ENCODE measurements at places on chromosomes 11 and 22. TPM values are rescaled to one million over a fixed set of nuclear protein-coding genes. Genes with fewer than 3 reads are reported as not detected.

The RASSF10 gene
- 11.3 TPM for total RNA-seq

The PRODH gene
- total RNA-seq = 4.5 TPM

The TMPRSS13 gene
- 29.9 TPM for total RNA-seq

The MYOD1 gene
- total RNA-seq = not detected

The MPST gene
- 78.0 TPM for total RNA-seq

The OOSP4A gene
- total RNA-seq = not detected

The HBG1 gene
- not detected for total RNA-seq

The MS4A4A gene
- total RNA-seq = 0.24 TPM

The ADAMTS8 gene
- total RNA-seq = 0.56 TPM

The MMP3 gene
- total RNA-seq = 0.56 TPM

- no peak for ATAC-seq
These were observed 47.2 kb upstream of the CEP295 start for GRCh38 chr11:93614173-93614722.

- ATAC-seq = no peak
These were observed 200.3 kb downstream of the MYO18B start for GRCh38 chr22:25942115-25942855.

GRCh38 chr11:118133816-118134215, 18.8 kb downstream of the SCN4B start:
- ATAC-seq = no peak

GRCh38 chr11:128716661-128717210, 22.9 kb downstream of the FLI1 start:
- peak; percentile 15 for ATAC-seq

GRCh38 chr11:81005595-81005994, 1564.8 kb upstream of the TENM4 start:
- peak; percentile 77 for ATAC-seq

DNA sequence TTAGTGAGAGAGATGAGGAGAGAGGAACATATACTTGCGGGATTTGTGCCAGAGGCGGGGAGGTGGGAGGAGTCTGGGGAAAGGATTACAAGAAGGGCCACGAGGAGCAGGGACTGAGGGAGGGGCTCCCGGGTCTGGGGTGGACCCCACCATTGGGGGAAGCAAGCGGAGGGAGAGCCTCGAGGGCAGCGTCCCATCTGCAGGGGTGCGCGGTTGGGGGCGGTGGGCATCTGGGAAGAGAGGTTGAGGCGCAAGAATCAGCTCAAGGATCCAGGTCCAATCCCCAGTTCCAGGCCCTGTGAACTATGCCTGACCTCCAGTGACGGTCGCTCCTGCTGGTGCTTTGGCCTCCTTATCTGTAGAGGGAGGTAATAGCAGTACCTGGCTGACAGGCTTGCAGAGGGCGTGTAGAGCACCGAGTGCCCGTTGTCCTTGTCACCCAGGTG, 38.0 kb downstream of the ADAMTS15 start:
- ATAC-seq = no peak

DNA sequence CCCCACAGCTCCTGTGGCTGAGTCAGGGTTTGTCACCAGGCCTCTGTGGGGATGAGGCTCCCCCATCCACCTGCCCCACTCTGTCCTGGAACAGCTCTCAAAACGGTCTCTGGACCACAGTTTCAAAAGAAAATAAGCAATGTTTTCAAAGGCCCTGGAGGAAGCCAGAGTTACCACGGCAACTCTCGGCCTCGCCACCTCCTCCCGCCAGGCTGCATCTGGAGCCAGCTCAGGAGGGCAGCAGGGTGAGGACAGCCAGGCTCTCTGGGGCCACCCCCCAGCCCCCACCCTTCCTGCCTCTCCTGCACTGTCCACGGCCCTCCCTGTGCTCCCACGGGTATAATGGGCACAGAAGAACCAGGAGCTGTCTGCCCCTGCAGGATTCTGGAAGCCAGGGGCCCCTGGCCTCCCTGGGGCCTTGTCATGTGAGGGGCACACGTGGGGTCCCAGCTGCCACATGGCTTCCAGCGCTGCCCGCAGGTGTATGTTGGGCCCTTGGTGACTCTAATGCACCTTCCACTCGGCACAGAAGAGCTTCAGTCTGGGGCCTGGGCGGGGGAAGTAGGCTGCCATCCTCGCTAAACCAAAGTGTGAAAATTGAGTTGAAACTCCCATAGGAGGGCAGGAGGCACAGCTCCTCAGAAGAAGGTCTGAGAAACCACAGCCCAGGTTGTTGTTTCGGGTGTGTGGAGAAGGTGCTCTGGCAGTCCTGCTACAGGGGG, 10.3 kb downstream of the CD81 start:
- no peak for ATAC-seq

- no peak for ATAC-seq
These were observed 814.0 kb downstream of the BRD1 start for GRCh38 chr22:49013707-49014106.

GRCh38 chr11:109926941-109927340, 166.3 kb upstream of the ZC3H12C start:
- no peak for ATAC-seq

- peak; percentile 27 for ATAC-seq
These were observed 135.0 kb downstream of the CSNK2A3 start for GRCh38 chr11:11217929-11218628.

- no peak for ATAC-seq
These were observed 28.1 kb upstream of the NXPE4 start for GRCh38 chr11:114623720-114624119.

DNA sequence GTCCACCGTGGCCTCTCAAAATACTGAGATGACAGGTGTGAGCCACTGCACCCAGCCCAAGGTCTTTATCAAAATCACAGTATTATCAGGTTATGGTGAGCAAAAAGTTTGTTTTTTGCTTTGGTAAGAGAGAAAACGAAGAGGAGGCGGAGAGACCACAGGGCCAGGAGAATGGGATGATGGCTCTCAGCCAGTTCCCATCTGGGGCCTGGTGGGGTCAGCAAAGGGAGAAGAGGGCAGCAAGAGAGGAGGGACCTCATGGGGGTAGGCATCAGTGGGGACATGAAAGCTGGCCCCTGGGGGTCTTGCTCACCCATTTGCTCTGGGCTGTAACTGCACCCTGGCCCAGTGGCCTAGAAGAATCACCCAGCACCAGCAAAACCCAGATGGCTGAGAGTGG, 190.2 kb downstream of the SHANK2 start:
- no peak for ATAC-seq

DNA sequence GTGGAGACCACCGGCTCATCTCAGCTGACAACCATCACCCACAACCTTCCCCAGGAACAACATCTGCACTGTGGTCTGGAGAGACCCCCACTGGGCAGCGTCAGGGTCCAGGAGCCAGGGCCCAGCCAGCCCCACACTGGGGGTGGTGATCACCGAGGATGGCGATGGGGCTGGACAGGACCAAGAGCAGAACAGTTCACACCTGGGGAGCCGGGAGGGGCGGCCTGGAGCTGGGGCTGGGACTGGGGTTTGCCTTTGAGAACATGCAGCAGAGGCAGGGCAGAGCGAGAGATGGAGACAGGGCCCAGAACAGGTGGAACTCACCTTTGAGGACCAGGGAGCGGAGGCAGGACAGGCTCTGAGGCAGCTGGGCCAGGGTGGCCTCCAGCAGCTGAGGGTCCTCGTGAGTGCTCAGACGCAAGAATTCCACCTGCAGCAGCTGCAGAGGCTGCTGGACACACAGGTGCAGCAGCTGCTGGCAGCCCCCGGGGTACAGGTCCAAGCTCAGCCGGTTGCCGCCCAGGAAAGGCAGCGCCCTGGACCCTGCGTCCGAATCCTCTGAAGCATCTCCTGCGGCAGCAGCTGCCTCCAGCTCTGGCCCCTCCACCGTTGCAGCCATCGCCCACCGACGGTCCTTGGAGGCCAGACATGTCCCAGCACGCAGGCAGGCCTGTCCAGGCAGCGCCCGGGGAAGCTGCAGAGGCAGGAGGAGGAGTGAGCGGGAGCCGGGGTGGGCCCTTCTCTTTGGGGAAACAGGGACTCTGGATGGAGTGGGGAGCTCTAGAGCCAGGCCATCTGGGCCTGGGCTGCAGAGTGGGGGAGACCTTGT, 1.0 kb downstream of the PIDD1 start:
- ATAC-seq = peak; percentile 27

DNA sequence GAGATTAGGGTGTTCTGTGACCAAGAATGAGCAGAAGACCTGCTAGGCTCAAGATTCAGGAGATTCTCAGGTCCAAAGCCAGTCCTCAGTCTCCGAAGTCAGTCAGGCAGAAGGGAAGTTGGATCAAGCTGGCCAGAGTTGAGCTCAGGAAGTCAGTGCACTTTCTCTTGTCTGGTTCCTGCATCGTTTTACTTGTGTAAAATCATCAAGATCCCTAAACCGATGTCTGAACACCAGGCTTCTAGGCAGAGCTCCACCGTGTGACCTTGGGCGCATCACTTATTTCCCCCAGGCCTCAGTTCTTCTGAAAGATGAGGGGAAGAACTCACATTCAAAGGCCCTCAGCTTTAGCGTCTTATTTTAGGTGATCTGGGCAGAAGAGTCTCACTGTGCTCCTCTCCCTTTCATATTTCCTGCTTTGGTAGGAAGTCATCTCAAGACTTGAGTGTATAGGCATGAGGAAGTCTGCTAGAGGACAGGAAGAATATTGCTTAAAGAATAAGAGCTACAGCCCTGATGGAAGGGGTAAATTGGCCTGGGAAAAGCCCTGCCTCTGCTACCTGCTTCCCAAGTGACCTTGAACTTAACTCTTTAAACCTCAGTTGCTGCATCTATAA, 20.2 kb downstream of the NF2 start:
- ATAC-seq = no peak

GRCh38 chr11:15903246-15903645, 453.1 kb downstream of the SOX6 start:
- no peak for ATAC-seq

DNA sequence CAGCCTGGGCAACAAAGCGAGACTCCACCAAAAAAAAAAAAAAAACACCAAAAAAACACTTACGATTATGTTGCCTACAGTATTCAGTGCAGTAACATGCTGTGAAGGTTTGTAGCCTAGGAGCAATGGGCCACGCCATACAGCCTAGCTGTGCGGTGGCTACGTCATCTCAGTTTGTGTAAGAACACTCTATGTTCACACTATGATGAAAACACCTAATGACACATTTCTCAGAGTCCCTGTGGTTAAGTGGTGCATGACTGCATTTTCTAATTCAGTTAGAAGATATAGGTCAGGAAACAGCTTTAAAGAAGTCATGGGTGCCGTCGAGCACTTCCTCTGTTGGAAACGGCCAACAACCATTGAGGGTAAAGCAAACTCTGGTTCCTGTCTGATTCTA, 75.7 kb upstream of the ANO1 start:
- no peak for ATAC-seq

GRCh38 chr11:78429660-78430059, 12.0 kb upstream of the GAB2 start:
- no peak for ATAC-seq

DNA sequence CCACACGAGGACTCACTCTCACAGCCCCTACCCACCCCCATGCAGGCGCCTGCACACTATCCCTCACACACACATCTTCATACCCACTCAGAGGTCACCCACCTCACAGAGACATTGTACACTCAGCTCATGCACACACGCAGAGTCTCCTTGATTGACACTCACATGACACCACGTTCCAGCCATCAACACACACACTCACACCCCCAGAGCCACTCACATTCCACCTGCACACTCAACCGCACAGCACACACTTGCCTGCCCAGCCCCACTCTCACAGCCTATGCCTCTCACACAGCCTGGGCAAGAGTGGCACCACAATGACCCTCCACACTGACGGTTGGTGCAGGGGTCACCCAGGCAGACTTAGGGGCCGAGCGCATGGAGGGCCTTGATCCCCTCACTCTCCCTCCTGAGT, 2.2 kb downstream of the SPI1 start:
- no peak for ATAC-seq

GRCh38 chr11:10659339-10660216, 34.0 kb downstream of the IRAG1 start:
- ATAC-seq = peak; percentile 62

DNA sequence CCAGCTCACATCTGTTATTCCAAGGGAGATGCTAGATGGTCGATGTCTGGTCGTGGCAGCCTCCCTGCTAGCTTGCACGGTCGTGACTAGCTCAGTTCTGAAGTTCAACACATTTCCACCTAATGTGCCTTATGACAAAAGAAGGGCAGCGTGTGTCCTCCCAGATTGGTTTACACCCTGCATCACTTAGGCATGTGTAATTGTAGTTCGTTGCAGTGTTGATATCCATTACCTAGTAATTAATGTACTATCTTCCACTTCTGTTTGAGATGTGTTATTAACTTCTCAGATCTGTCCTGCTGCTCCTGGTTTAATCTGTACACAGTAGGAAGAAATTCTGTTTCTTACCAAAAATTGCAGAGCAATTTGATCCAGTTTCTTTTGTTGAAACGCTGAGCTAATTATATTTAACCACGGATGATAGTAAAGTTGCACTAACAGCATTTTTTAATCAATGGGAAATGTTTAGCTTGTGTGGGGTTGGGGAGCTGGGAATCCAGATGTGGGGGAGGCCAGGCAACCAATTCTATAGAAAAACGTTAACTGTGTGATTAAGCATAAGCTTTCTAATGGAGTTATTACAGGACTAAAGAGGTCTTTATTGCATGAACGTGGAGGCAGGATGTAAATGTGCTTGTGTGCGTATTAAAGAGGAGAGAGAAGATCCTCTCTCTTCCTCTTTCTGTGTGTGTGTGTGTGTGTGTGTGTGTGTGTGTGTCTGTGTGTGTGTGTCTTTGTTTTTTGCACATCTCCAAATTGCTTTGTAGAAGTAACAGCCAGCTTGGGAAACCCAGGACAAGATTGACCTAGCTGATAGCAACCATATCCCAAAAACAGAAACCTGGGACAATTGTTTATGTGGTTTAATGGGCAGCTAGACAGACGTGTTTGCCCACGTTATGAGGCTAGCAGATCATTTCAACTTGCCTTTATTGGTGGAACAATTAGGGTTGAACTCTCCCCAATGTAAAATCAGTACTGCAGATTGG, 145.7 kb upstream of the TTC12 start:
- ATAC-seq = no peak

- ATAC-seq = no peak
These were observed 542.7 kb upstream of the LUZP2 start for GRCh38 chr11:23953951-23954710.

DNA sequence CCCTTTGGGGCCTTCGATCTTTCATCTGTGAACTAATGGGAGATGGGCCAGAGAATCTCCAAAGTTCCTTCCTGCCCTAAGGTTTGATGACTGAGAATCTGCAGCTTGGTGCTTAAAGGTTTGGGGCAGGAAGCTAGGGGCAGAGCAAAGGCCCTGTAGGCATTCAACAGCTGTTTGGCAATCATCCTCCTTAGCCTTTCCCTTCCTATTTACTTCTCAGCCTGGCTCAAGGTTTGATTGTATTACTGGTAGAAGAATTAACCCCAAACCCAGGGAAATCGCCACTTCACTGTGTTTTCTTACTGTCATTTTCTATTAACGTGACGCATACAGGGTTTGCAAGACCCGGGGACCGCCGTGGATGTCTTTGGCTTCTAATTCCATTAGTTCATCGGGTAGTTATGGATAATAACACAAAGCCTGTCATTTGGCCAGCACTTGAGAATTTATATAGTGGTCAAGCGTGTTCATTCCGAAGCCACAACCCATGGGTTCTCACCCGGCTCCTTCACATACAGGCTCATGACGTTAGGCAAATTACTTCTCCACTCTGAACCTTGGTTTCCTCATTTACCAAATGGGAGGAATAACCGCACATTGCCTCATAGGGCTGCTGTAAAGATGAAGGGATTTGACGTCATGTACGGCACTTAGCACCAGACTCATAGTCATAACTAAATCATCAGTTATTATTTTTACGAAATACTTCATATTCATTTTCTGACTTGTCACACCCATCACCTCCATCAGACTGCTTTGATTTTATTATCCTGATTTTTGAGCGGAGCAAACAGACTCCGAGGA, 158.1 kb downstream of the FBXO7 start:
- ATAC-seq = no peak

Data from esophagus mucosa (tissue), 1 donor.